ENCODE measurements at places on chromosomes 11 and 22.

DNA sequence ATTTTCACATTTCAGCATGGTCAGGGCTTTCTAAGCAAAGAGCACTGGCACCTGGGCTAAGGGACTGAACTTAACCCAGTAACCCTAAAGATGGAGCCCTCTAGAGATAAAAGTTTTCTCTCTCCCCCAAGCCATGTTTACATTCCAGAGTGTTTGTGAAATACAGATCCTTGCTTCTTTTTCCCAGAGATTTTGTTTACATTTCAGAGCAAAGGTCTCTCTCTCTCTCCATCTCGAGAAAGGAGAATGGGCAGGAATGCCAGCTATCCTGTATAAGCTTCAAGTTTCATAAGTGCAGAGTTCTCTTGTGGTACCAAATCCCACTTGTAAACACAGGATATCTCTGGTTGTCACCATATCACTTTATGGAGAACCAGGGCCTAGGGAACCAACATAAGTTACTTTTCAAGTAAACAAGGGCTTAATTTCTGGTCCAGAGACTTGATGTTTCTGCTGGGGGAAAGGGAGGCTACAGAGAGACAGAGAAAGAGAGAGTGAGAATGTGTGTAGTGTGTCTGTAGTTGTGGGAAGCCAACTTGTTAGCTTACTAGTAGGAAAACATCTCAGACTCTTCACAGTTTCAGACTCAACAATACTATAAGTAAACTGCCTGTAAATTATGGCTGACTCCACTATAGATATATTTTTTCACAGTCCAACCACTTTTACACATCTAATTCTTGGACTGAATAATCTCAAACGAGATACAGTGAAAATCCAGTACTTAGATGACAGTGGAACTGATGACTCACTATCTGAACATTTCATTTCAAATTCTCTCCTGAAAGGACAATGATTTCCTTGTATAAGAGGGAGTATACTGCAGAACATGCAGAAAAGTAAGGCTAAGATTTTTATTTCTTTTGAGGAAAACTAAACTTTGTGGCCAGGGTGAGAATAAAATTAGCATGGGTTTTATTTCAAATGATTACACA, 76.2 kb downstream of the ARHGAP32 start:
- DNase-seq, result no peak

DNA sequence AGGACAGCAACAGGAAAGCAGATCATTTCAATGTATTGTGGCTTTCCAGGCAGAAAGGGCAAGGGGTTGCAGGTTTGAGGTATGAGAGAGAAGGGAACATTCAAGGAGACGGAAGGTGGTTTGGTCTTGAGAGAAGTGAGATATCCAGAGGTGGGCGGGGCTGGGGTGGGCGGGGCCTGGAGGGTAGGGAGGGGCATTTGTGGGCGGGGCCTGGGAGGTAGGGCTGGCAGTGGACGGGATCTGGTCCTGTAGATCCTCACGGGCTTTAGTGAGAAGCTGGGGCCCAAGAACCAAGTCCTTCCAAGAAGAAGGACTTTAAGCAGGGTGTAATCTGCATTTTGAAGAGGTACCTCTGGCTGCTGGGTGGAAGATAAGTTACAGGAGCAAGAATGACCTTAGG, 199.2 kb downstream of the MN1 start:
- DNase-seq, result no peak

- DNase-seq, result no peak
Observed at GRCh38 chr11:111935317-111936039, 1.7 kb upstream of the DIXDC1 start.

GRCh38 chr11:133477251-133477625, 55.1 kb downstream of the OPCML start:
- DNase-seq, result no peak

- DNase-seq, result no peak
Observed at GRCh38 chr11:32388871-32389770, 46.2 kb downstream of the WT1 start.

- DNase-seq, result no peak
Observed at GRCh38 chr11:20015529-20016427, 144.5 kb downstream of the DBX1 start.

DNA sequence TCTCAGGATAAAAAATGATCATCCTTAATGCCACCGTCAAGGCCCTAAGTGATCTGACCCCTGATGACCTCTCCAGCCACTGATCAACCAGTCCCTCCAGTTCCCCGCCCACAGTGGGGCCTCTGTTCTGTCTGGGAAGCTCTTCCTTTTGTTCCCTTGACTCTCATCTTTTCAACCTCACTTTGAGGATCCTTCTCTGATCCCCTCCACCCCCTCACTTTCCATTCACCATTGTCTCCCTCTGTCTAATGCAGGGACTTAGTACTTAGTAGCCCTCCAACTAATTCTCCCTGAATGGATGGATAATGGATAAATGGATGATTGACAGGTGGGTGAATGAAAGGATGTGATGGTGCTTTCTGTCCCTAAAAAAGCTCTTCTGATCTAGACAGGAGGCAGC, 45.6 kb downstream of the C11orf58 start:
- no peak for DNase-seq

DNA sequence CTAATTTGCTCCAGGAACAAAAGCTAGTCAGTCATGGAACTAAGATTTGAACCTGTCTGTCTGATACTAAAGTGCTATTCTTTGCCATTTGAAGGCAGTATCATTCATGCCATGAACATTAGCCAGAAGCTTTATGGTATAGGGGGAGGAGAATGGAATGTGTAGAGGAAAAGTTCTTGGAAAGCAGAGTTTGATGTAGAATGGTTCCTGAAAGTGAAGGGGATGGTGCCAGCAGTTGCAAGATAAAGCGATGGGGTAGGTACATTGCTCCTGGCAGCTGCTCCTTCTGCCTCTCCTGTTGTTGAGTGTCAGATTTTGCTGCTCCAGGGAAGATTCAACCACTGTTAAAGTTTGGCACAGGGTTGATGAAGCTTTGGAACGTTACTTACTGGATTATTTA, 53.4 kb downstream of the ARHGAP42 start:
- no peak for DNase-seq

DNA sequence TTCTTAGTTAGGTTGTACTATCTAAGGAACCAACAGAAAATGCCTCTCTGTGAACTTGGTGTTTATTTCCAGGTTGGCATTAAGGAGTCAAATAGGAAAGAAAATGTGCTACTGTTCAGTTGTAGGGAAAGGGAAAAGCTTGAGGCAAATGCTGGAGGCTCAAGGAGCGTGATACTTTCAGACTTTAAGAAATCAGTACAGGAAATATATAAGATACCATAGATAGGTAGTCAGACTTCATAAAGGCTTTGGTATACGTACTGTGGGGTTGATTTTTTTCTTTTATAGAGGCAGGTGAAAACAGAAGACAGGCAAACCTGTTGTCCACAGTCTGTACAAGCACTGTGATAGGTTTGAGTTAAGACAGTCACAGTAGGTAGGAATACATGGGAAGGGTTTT, 30.8 kb downstream of the EP300 start:
- no peak for DNase-seq

DNA sequence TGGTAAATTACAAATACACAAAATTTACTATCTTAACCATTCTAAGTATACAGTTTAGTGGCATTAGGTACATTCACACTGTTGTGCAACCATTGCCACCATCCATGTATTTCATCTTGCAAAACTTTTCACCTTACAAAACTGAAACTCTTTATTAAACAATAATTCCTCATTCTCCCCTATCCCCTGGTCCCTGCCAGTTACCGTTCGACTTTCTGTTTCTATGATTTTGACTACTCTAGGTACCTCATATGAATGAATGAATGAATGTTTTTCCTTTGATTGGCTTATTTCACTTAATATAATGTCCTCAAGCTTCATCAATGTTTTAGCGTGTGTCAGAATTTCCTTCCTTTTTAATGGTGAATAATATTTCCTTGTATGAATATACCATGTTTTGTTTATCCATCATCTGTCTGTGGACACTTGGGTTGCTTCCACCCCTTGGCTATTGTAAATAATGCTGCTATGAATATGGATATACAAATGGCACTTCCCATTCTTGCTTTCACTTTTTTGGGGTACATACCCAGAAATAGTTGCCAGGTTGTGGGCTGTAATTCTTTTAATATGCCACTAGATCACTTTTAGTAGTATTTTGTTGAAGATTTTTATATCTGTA, 93.0 kb downstream of the UVRAG start:
- DNase-seq, result no peak

- DNase-seq, result no peak
Observed at GRCh38 chr11:60852117-60852981, 3.4 kb downstream of the PTGDR2 start.

- DNase-seq, result no peak
Observed at GRCh38 chr11:1967641-1968225, 20.6 kb downstream of the MRPL23 start.

DNA sequence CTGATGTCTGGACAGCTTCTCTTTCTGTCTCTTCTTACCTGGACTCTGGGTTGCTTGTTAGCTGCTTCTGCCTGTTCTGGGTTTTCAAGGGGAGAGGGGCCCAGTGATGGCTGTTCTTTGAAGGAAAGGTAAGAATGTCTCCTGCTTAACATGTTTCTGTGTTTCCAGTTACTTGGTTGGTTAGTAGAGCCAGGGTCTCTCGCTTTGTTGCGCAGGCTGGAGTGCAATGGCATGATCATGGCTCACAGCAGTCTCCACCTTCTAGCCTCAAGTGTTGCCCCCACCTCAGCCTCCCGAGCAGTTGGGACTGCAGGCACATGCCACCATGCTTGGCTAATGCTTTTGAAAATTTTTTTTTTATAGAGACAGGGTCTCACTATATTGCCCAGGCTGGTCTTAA, 126.6 kb downstream of the BCR start:
- no peak for DNase-seq

DNA sequence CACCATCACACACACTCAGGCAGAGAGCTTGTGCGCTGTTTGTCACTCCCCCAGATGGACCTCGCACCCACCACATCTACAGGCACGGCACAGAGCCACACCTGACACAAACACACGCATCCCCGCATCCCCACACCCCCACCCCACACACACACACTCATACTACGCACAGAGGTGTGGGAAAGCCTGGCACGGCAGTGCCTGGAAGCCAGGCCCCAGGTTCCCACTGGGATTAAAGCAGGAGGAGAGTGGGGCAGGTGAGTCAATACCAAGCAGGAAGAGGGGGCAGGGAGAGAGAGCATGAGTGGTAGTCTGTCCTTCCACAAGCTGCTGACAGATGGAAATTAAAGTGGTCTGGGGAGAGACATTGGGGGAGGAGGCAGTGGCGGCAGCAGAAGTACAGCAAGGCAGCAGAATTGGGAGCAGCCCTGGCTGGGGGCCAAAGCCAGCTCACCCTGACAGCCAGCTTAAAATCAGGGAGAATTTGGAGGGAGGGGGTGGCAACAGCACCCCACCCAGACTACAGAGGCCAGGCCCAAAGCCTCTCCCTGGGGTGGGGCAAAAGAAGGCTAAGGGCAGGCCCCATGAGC, 20.7 kb downstream of the TNKS1BP1 start:
- no peak for DNase-seq

DNA sequence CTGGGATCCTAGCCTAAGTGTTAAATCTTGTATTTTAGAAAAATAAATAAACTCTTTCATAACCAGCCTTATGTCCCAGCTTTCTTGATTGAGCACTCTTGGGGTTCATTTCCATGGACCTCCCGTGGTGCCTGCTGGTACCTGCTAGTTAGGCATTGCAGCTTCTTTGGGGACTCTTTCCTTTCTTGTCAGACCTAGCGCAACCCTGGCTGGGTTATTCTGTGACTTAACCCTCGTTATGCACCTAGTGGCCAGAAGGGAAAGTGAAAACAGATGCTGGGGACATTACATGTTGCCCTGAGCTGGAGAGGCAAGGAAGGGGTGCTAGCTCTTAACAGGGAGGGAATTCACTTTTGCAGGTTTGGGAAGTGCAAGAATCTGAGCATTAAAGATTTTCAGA, 46.8 kb downstream of the APIP start:
- DNase-seq, result peak; percentile 1

GRCh38 chr11:58057481-58057880, 26.7 kb downstream of the OR6Q1 start:
- no peak for DNase-seq

DNA sequence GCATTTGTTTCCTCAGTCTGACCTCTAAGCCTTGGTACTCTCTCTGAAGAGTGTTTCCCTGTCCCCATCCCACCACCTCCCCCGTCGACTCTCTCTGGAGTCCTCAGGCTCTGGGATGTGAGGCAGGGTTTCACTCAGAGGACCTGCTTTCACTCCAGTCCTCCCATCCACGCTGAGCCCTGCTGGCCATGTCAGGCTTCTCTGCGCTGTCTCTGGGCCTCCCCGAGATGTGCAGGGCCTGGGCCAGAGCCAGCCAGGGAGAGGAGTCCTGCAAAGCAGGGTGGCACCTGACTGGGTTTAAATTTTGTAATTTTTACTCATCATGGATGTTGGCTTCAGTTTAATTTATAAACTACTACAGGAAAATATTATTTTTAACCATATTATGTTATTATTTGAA, 3.3 kb downstream of the SCGB2A2 start:
- no peak for DNase-seq

GRCh38 chr11:2816941-2817421, 68.6 kb downstream of the CDKN1C start:
- DNase-seq, result no peak

GRCh38 chr22:47804281-47804680, 1041.8 kb downstream of the TBC1D22A start:
- no peak for DNase-seq

GRCh38 chr22:49149721-49150608, 677.7 kb downstream of the BRD1 start:
- DNase-seq, result no peak

- no peak for DNase-seq
Observed at GRCh38 chr11:116312570-116313391, 460.0 kb downstream of the BUD13 start.

DNA sequence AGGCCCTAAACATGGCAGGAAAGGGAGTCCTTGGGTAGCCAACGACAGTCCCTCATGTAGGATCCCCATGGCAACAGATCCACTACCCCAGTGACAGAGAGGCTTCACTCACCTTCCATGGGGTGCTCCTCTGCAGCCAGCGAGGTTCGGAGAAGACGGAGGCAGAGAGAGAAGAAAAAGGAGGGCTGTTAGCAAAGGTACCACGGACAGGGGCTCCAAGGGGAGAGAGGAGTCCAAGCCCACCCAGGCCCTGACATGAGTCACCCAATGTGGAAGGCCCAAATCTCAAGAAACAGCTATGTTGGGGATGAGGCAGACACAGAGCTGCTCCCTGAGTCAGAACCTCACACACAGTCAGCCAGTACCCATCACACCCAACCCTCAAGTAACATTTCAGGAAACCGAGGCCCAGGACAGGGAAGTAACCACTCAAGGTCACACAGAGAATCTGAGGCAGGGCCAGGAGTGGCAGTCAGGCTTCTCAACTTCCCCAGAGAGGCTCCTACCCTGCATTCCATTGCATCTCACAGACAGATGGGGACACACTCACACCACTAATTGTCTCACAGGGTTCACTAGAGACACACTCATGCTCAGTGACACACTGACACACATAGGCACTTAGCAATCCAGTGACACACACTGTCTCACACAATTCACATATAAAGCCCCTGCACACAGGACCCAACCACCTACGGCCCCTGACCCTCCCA, 25.2 kb downstream of the NRXN2 start:
- no peak for DNase-seq

DNA sequence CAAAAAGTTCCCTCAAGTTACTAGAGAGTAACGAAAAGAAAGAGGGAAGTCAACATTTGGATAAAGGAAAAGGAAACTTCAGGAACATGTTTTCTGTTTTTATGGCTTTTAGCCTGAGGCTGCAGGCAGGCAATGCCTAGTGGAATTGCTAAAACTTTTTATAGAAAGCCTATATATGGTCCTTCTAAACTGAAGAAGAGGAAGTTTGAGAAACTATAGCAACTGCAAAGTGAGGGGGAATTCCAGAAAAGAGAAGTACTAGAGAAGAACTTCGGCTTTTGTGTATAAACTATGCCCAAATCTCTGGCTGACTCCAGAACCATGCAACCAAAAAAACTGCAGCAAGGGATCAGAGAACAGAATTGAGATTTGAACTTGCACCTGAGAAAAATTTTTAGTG, 74.3 kb upstream of the ARHGAP42 start:
- DNase-seq, result peak; percentile 3
